CD4-positive, alpha-beta T cell treated with Interleukin-15 for 1 hour (primary cell): ENCODE measurements at places on chromosomes 7 and 10.

DNA sequence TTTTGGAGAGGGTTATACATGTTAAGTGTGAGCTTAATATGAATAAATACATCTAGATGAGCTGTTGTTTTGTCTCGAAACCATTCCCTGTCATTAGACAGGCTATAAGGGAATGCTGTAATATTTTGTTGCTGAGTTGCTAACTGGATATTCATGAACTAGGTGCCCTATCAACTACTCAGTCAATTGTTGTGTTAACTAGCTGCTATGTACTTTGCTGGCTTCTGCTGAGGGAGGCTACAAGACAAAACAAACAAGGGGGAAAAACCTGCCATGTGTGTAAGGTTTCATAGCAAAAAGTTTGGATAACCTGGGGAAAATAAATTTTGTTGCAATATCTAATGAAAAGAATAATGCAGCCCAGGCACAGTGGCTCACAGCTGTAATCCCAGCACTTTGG, 110.4 kb downstream of the CSTF2T start:
- DNase-seq: no peak

DNA sequence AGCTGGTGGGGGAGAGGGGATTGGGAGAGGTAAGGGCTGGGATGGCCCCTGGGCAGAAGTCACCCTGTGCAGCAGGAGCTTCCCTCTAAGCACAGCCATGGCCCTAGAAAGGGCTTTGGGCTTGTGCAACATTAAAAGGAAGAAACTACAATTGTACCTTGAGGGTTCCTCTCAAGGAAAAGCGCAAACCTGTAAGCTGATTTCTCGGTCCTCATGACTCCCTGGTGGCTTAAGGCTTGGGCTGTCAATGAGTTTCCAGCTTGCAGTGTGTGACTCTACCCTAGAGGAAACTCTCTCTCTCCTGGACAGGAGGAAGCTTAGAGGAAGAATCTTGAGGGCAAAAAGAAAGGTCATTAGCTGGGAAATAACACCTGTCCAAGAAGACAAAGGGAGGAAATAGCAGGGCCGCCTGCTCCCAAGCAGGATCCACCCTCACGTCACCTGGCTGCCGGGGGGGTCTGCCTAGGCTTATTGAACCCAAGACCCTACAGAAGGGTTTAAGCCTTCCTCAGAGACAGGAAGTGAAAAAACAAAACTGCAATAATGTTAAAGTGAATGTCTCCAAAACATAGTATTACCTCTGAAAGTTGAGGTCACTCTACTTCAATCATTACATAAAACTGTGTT, 112.5 kb downstream of the WDR11 start:
- no peak for DNase-seq

DNA sequence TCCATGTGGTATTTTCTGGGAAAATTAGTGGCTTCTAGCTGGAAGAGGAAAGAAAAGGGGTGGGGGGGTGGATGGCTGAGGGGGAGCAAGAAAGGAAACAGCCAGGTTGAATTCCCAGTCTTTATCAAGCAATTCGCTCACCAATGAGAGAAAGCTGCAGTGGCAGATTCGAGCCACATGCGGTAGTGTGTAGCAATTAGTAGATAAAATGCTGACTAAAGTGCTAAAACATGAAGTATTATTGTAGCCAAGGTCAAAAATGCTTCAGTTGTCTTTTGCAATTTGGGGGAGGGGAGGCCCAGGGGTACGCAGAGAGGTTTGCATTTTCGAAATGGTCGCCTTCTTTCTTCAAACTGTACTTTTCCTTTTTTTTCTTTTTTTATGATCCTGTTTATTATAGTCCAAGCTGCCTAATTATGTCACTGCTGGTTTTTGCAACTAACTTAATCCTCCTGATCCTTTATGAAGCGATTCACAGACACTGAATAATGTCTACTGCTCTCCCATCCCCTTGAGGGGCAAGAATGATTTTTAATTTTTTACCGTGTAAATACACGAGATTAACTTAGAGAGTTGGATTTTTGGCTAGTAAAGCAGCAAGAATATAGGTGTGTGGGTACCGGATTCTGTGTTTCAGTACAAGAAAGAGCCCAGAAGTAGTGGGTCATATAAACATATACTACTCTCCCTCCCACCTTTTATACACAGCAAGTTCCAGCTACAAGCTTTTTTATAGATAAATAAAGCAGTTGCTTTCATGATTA, 3.6 kb upstream of the ARID5B start:
- peak; percentile 38 for DNase-seq

GRCh38 chr10:12006671-12007070, 35.9 kb downstream of the UPF2 start:
- DNase-seq: no peak

- no peak for DNase-seq
Observed at GRCh38 chr10:4117604-4118003, 332.6 kb upstream of the KLF6 start.

DNA sequence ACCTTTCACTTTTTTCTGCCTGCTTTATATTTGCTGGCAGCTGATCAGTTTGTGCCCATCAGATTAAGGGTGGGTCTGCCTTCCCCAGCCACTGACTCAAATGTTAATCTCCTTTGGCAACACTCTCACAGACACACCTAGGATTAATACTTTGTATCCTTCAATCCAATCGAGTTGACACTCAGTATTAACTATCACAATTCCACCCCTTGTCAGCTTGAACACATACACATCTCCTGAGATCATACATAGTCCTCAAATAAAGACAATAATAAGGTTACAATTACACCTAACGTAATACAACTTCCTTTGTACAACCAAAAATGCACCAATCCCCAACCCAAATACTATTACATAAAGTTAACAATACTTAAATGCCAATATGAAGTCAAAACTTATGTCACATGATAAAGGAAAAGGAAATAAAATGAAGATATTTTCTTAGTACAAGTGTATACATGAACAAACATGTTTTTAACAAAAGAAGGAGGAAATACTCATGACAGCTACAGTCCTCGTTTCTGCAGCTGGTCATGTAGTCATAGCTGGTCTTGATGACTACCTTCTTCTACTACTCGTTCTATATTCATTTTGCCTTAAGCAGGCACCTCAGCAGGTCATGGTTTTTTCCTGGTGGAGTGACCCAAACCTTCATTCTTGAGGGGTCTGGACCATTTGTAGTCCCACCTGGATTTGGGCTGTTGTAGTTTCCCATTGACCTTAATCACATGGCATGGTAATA, 96.7 kb upstream of the CABCOCO1 start:
- no peak for DNase-seq

- peak; percentile 23 for DNase-seq
Observed at GRCh38 chr10:26721561-26721960, 24.1 kb downstream of the PDSS1 start.

GRCh38 chr10:119420950-119421875, 121.3 kb downstream of the RGS10 start:
- DNase-seq: no peak

DNA sequence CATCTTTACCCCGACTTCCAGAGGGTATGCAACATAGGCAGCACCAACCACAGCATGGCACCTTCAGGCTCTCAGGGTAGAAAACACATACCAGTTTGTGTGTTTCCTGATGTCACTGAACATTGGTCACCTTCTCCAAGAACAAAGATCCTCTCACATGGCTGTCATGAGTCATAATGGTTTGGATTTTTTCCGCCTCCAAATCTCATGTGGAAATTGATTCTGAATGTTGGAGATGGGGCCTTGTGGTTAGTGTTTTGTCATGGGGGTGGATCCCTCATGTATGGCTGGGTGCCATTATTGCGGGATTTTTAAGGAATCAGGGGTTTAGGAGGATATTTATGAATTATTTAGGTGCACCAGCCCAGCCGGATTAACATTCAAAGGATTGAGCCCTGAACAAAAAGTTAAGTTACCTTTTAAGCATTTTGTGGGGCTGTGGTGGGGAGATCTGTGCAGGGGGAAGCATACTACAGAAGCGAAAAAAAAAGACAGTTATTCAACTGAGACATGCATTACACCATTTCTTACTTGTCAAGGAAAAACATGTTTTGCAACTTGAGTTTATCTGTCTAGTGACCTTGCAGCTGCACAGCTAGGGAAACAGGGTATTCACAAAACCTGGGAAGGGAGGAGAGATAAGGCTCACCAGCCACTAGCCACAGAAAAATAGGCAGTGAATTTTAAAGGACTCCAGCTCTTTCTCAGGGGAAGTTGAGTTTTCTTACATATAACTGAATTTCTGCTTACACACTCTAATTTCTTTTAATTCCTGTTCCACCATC, 774.1 kb upstream of the AUTS2 start:
- DNase-seq: no peak

DNA sequence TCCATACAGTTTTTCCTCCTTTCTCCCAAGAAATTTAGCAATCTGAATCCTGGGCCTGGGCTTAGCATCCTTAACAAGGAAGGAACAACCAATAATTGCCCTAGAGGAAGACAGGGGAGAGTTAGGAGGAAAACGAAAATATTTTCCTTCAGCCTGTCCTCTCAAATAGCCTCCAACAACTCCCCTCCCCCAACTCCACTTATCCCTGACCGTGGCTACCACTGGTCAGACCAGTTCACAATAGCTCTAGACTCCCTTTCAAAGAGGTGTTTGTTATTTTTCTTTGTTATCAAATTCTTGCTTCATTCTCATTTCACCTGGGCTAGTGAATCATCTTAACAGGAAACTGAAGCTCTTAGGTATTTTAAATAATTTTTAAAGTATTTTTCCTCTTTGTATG, 114.1 kb downstream of the CPED1 start:
- DNase-seq: no peak

- DNase-seq: no peak
Observed at GRCh38 chr7:143396625-143397556, 11.8 kb downstream of the EPHA1 start.
